ENCODE measurements at places on chromosomes 1 and 21. TPM values are rescaled to one million over a fixed set of nuclear protein-coding genes. Genes with fewer than 3 reads are reported as not detected.

Gene AKR7A3
- not detected for total RNA-seq

Gene CYP4A22
- not detected for total RNA-seq

Gene MAD2L2
- 20.1 TPM for total RNA-seq

Gene TNNT2
- total RNA-seq, result 9,445 TPM

Gene CRP
- not detected for total RNA-seq

Gene ZMYND12
- 1.4 TPM for total RNA-seq

Data from Right ventricle myocardium inferior (tissue), 1 donor.